CD4-positive, alpha-beta T cell treated with Interferon alpha-2 for 1 hour (primary cell): ENCODE measurements at places on chromosomes 1 and 21.

GRCh38 chr1:202568826-202569225 lies 141.4 kb downstream of the SYT2 start:
- no peak for DNase-seq

DNA sequence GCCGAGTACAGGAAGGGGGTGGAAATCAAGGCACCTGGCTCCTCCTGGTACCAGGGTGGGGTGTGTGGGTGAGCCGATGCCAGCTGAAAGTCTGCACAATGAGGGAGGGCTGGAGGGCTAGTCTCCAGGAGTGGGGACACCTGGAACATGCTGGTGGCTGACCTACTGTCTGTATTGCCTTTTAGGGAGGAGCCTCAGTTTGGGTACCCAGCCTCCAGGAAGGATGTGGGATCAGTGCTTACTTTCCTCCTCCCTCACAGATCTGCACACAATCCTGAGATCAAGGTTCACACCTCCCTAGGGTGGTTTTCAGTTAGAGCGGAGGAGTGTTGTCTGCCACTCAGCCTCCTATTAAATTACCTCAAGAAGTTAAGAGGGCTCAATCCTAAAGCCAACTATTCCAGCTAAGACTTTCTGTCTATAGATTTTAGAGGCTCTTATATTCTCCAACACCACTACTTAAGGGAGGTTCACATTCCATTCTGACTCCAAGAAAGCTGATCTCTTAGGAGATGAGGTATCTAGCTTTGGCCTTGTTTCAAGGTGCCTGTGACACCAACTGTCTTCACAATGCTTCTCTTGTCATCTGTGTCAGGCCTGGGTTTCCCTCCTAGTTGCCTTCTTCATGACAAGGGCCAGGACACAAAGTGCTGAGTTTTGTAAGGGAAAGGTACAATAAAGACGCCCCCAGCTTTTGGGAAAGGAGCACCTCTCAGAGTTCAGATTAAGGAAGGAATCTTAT lies 15.7 kb downstream of the SSR2 start:
- no peak for DNase-seq

DNA sequence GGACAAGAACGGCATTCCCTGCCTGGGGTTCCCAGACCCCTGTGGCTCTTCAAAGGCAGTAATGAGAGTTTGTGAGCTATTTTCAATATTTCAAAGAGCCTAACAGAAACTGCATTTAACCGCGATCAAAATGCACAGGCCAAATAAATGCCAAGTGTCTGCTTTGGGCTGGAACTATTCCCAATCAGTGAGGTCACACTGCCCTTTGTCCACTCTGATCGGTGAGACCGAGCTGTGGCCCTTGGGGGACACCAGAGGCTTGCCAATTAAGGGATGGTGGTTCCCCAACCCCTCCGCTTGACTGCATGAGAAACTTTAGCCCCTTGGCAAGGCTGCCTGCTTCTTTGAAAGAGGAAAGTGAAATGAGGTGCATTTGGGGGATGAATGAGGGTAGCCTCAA lies 20.3 kb downstream of the CSMD2 start:
- no peak for DNase-seq

DNA sequence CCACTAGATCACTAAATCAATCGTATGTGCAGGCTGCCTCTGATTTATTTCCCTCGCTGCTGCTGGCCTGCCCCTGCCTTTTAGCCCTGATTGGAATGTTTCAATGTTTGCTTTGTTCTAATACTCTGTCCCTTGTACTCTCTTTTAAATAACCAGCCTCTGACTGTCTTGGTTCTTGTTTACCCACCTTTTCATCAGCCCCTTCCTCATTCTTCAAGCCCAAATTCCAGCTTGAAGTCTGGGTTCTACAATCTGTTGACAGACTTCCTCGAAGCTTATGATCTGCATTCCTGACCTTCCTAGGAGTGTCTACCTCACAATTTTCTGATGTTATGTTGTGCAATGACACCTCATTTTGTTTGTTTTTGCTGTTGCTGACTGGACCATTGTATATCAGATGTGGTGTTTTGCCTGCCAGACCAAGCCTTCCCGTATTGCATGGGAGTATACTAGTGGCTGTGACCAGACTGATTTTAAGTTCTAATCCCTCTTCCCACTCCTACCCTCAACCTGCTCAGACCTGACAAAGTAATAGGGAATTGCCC lies 46.6 kb upstream of the APOBEC4 start:
- DNase-seq = no peak

GRCh38 chr1:165531021-165531420 lies 12.8 kb upstream of the LRRC52 start:
- no peak for DNase-seq

DNA sequence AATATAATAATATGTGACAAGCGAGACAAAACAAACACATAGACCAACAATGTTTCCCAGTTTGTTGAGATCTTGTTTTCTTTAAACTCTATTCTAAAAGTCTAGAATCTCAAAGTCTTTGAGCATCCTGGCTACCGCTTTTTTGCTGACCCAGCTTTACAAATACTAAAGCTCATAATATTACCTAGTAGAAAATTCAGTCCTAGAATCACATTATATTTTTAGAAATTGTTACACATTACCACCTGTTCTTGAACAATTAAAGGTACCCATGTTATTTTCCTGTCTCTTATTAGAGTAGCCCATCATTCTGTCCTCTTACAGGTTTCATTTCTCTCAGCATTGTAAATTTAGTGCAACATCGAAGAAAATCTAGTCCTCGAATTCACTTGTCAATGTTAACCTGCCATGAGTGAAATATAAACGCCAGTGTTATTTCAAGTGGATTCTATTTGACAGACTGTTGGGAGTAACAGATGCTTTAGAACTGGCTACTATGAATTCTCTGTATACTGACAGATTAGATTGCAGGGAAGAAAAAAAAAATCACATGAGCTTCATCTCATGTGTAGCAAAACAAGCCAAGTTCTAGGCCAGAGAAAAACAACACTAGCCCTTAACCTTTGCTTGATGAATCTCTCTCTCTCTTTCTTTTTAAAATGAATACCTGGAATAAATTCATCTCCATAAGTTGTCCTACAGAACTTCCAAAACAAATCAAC lies 851.2 kb upstream of the ADAMTS5 start:
- DNase-seq = no peak

DNA sequence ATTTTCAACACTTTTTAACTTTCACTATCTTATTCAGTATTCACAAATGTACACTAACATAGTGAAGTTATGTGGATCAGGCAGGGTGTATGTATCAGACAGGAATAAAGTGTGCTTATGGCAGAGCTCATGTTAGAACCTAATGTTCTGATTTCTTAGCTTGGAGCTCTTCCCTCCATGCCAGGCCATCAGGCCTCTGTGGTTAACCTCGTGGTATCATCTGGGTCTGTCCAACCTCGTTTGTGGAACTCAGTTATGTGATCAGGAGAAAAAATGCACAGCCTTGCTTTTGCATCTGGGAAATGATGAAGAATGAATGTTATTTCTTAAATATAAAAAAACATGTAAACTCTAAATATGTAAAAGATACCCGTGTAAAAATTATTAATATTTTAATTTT lies 86.9 kb downstream of the MPZL1 start:
- DNase-seq = no peak

GRCh38 chr1:34982820-34983376 lies 2.2 kb downstream of the TMEM35B start:
- no peak for DNase-seq

GRCh38 chr1:207444514-207445217 lies 9.5 kb upstream of the CR2 start:
- DNase-seq = no peak
